ENCODE measurements at places on chromosomes 4 and X.

- H3K4me1 ChIP-seq: no peaks in the 10 kb centered on the region
- H3K36me3 ChIP-seq: no peaks in the 10 kb centered on the region
- no peaks in the 10 kb centered on the region for H3K27me3 ChIP-seq
- H3K4me3 ChIP-seq: no peak overlapping the region
Observed at GRCh38 chr4:13371048-13371447, 113.1 kb downstream of the RAB28 start.

GRCh38 chr4:153527690-153528089 is 61.5 kb downstream of the TMEM131L start:
- DNase-seq: no peak
- H3K4me1 ChIP-seq: peaks cover 79% of the 10 kb centered on the region
- H3K36me3 ChIP-seq: peaks cover 30% of the 10 kb centered on the region

DNA sequence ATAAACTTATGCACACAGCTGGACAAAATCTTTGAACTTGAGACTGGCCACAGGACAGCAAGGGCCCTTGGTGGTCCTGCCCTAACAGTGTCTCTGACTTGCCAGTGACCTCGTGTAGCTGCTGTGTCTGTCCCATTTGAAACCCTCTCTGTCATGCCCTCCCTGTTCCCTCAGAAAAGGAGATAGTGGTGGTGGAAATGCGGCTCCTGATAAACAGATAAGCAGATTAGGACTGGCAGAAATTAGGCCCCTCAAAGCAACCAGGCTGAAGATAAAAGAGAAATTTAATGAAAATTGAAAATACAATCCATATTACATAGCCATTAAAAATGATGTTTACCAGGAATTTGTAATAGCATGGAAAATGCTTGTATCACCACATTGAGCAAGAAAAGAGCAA is 136.6 kb upstream of the ATP6AP2 start:
- H3K4me1 ChIP-seq: no peaks in the 10 kb centered on the region
- peaks cover 5% of the 10 kb centered on the region for H3K27me3 ChIP-seq
- H3K27ac ChIP-seq: no peak overlapping the region
- H3K4me3 ChIP-seq: no peak overlapping the region
- no peak for DNase-seq
- H3K36me3 ChIP-seq: no peaks in the 10 kb centered on the region

- DNase-seq: no peak
- no peaks in the 10 kb centered on the region for H3K36me3 ChIP-seq
- no peaks in the 10 kb centered on the region for H3K4me1 ChIP-seq
- peaks cover 3% of the 10 kb centered on the region for H3K27me3 ChIP-seq
- H3K27ac ChIP-seq: no peak overlapping the region
- no peak overlapping the region for H3K4me3 ChIP-seq
Observed at GRCh38 chr4:86835677-86836076, 13.5 kb downstream of the SLC10A6 start.

GRCh38 chrX:30153881-30154260 is 61.5 kb upstream of the MAGEB2 start:
- no peaks in the 10 kb centered on the region for H3K4me1 ChIP-seq
- H3K36me3 ChIP-seq: no peaks in the 10 kb centered on the region
- no peak overlapping the region for H3K4me3 ChIP-seq
- no peaks in the 10 kb centered on the region for H3K27me3 ChIP-seq

GRCh38 chrX:68842781-68843581 is 14.2 kb downstream of the EFNB1 start:
- no peaks in the 10 kb centered on the region for H3K27me3 ChIP-seq
- H3K4me1 ChIP-seq: no peaks in the 10 kb centered on the region
- no peaks in the 10 kb centered on the region for H3K36me3 ChIP-seq
- no peak overlapping the region for H3K27ac ChIP-seq

DNA sequence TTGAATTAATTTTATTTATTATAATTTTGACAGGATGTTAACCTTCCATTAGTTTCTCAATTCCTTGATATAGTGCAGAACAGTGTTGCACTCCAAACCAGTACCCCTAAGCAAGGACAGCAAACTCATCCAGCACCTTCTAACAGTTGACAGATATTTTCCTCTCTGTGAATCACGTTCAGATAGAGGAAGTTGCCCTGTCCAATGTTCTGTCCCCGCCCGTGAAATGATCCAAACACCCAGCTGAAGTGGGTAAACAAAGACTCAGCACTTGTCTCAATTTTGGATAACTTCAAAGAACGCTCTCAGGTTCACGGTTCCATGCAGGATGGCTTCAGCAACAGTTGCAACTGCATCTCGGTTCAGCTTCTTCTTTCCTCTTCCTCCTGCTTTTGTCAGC is 1240.0 kb upstream of the ADGRL3 start:
- H3K4me1 ChIP-seq: no peaks in the 10 kb centered on the region
- DNase-seq: no peak
- no peaks in the 10 kb centered on the region for H3K36me3 ChIP-seq
- H3K27me3 ChIP-seq: no peaks in the 10 kb centered on the region

GRCh38 chrX:135411893-135412292 is 9.9 kb upstream of the SMIM10L2A start:
- no peak overlapping the region for H3K27ac ChIP-seq
- H3K4me3 ChIP-seq: no peak overlapping the region
- peaks cover 13% of the 10 kb centered on the region for H3K27me3 ChIP-seq

DNA sequence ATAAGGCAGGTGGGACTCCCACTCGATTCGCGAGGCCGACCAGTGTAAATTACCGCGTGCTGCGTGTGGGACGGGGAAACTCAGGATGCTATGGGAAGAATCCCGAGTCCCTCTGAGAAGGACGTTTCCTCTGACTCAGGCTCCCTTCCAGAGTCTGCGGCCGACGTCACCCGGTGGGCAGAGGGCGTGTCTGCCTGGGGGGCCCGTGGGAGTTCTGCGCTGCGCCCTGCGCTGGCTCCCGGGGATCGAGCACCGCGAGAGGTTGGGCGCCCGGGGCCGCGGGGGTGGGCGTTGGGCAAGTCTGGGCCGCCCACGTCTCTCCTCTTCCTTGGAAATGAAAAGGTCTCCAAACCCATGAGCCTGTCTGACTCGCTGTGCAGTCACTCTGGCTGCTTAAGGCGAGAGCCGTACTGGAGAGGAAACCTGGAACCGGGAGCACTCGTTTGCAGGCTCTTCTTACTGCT is 568 bp downstream of the NIPAL1 start:
- no peaks in the 10 kb centered on the region for H3K36me3 ChIP-seq
- peak; percentile 57 for DNase-seq
- peak overlapping the region; percentile 53 for H3K4me3 ChIP-seq
- H3K27ac ChIP-seq: no peak overlapping the region
- H3K4me1 ChIP-seq: peaks cover 13% of the 10 kb centered on the region
- peaks cover 48% of the 10 kb centered on the region for H3K27me3 ChIP-seq

DNA sequence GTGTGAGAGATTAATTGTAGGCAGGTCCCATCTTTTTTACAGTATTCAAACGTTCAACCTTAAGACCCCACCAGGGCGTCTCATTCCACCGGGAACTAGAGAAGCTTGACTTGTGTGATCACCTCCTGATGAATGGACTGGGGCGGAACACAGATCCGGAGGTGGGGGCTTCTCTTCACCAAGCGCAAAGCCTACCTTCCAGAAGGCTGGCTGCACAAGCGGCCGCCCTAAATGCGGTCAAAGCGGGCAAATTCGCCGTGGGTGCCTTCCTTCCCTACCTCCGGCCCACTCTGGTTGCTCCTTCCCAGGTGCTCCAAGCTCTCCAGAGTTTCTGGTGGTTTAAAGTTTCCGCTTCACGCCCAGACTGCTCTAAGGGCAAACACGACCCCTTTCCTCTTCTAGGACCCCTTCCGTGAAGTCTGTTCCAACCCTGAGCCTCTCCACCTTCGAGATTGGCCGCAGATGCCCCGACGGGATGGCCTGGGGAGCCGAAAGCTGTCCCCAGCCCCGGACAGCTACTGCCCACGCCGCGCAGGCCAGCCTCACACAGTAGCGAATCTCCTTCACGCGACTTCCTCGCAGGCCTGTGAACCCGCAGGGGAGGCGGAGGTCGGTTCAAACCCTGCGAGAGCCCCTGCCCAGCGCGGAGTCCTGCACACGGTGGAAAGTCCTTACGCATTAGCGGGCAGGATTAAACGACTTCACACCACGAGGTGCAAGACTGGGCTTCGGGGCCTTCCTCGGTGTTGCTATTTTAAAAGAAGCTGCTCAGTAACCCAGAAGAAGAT is 1.6 kb upstream of the WWC2 start:
- H3K27ac ChIP-seq: no peak overlapping the region
- H3K36me3 ChIP-seq: no peaks in the 10 kb centered on the region
- H3K4me1 ChIP-seq: no peaks in the 10 kb centered on the region
- peak overlapping the region; percentile 43 for H3K4me3 ChIP-seq
- DNase-seq: no peak
- peaks cover 60% of the 10 kb centered on the region for H3K27me3 ChIP-seq

DNA sequence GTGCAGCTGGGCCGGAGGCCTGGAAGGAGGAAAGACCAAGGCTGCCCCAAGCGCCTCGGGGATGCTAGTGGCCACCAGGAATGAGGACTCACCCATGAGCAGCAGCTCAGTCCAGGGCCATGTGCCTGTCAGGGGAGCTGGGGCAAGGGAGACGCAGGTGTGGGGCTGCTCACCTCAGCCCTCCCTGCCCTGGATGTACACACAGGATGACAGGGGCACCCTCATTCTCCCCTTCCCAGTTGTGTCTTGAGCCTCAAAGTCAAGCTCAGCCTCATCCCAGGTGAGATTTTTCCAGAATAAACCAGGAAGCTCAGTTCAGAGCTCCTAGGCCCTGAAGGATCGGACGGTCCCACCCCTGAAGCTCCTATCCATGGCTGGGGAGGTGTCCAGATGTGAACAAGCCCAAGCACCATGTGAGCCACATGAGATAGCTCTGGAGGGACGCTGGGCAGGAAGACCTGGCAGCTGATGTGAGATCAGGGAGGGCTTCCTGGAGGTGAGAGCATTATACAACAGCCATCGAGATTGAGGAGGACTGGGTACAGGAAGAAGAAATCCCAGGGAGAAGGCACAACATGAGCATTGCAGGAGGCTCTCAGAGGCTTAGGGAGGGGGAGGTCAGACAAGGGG is 23.0 kb downstream of the HTRA3 start:
- H3K4me1 ChIP-seq: no peaks in the 10 kb centered on the region
- no peak overlapping the region for H3K4me3 ChIP-seq
- H3K27ac ChIP-seq: no peak overlapping the region

- DNase-seq: no peak
- H3K27ac ChIP-seq: no peak overlapping the region
- no peaks in the 10 kb centered on the region for H3K4me1 ChIP-seq
- peaks cover 2% of the 10 kb centered on the region for H3K27me3 ChIP-seq
- H3K36me3 ChIP-seq: no peaks in the 10 kb centered on the region
Observed at GRCh38 chr4:86613734-86614133, 19.6 kb downstream of the PTPN13 start.

- no peak overlapping the region for H3K27ac ChIP-seq
- no peak overlapping the region for H3K4me3 ChIP-seq
Observed at GRCh38 chr4:58649226-58649625, 1539.0 kb upstream of the IGFBP7 start.

GRCh38 chr4:336099-336892 is 1.3 kb upstream of the ZNF141 start:
- peak overlapping the region; percentile 57 for H3K27ac ChIP-seq
- peaks cover 43% of the 10 kb centered on the region for H3K36me3 ChIP-seq
- peak overlapping the region; percentile 76 for H3K4me3 ChIP-seq
- DNase-seq: no peak
- peaks cover 4% of the 10 kb centered on the region for H3K27me3 ChIP-seq

DNA sequence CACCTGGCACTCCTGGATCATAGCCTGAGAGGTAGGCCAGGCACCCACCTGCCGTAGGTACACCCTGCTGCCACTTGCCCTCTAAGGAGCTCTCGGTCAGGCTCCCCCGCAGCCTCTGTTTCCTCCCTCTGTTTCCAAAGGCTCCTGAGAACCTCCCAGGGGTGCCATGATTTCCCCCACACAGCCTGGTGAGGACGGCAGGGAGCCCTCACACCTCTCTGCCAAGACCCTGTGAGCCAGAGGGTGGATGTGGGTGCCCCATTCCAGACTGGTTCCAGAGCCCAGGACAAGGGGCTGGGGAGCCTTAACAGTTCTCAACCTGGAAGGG is 1.6 kb upstream of the ABLIM2 start:
- no peak overlapping the region for H3K4me3 ChIP-seq
- DNase-seq: no peak
- peaks cover 2% of the 10 kb centered on the region for H3K36me3 ChIP-seq
- peaks cover 6% of the 10 kb centered on the region for H3K4me1 ChIP-seq

- no peaks in the 10 kb centered on the region for H3K36me3 ChIP-seq
- H3K27me3 ChIP-seq: no peaks in the 10 kb centered on the region
- no peak for DNase-seq
- H3K27ac ChIP-seq: no peak overlapping the region
Observed at GRCh38 chr4:83785891-83786290, 250.0 kb downstream of the GPAT3 start.

DNA sequence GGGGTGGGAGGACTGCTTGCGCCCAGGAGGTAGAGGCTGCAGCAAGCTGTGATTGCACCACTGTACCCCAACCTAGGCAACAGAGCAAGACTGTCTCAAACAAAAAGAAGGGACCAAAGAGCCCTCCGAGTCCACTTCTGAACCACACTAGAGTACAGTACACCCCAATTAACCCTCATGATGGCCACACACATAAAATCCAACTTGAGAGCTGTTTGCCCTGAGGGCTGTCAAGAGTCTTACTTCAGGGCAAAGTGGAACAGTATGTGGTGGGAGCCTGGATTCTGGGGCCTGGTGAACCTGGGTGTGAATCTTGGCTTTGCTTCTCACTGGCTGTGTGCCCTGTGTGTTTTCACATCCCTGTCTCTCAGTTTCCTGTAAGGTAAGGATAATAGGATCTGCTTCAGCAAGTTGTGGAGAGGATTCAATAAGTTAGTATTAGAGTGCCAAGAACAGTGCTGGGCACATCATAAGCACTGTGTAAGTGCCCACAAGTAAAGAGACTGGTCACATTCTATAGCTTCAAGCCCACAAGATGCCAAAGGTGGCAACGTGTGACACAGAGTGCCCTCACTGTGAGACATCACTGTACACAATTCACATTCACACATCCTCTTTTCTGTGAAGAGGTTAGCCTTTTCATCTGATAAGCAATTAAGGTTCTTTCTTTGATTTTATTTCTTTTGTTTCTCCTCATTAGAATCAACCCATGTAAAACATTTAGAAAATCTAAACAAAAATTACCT is 52.1 kb downstream of the LEF1 start:
- H3K27ac ChIP-seq: peak overlapping the region; percentile 88
- H3K4me1 ChIP-seq: peaks cover 88% of the 10 kb centered on the region
- no peaks in the 10 kb centered on the region for H3K27me3 ChIP-seq
- H3K36me3 ChIP-seq: peaks cover 34% of the 10 kb centered on the region

- H3K4me1 ChIP-seq: no peaks in the 10 kb centered on the region
- H3K27ac ChIP-seq: no peak overlapping the region
- no peaks in the 10 kb centered on the region for H3K36me3 ChIP-seq
- no peak for DNase-seq
- no peaks in the 10 kb centered on the region for H3K27me3 ChIP-seq
Observed at GRCh38 chrX:31423609-31424189, 351.9 kb upstream of the FTHL17 start.

DNA sequence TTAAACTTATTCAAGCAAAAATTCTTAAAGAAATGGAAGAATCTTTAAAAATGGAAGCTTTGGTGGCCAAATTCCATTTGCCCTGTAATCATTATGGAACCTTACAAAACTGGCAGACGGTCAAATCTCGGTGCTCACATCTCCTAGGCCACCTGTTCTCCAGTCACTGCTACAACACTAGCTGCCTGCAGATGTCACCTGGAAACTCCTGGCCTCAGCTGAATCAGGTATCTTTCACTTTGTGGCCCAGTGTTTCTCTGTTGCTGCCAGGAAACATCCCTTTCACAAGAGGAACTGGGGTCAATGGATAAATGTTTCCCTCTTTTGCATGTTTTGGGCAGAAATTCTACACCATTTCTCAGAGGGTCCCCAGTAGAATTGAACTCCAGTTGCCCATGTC is 4.2 kb upstream of the CXCL3 start:
- H3K4me1 ChIP-seq: peaks cover 4% of the 10 kb centered on the region
- H3K36me3 ChIP-seq: no peaks in the 10 kb centered on the region
- DNase-seq: no peak
- no peak overlapping the region for H3K4me3 ChIP-seq
- peaks cover 35% of the 10 kb centered on the region for H3K27me3 ChIP-seq

GRCh38 chrX:13691841-13692371 is 3.0 kb downstream of the RAB9A start:
- H3K4me3 ChIP-seq: no peak overlapping the region
- H3K4me1 ChIP-seq: peaks cover 31% of the 10 kb centered on the region
- DNase-seq: no peak

Data from T-helper 2 cell treated with Interferon-gamma antibody and Interleukin-4, amounts not matched to agents 5 μg/mL and 100 μg/mL, for 36 hours (primary cell).